ENCODE measurements at places on chromosomes 12 and 14.

GRCh38 chr12:94183708-94184379 is 35.5 kb downstream of the PLXNC1 start:
- DNase-seq: peak; percentile 51

GRCh38 chr12:6333566-6333965 is 8.3 kb downstream of the TNFRSF1A start:
- no peak for DNase-seq

DNA sequence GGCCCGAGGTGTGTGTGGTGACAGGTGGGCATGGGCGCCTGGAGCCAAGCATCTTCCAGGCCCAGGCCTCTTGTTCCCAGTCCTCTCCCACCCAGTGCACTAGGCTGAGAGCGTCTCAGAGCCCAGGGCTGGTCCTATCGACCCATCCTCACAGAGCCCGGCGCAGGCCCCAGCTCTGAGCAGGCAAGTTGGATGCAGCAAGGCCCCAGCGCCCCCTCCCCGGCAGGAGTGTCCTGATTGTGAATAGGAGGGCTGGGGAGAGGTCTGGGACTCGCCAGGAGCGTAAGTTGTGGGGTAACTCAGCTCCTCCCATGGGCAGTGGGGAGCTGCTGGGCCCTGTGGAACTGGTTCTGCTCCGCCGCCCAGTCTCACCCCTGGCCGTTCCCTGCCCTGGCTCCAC is 26.3 kb downstream of the CALM1 start:
- DNase-seq: no peak

DNA sequence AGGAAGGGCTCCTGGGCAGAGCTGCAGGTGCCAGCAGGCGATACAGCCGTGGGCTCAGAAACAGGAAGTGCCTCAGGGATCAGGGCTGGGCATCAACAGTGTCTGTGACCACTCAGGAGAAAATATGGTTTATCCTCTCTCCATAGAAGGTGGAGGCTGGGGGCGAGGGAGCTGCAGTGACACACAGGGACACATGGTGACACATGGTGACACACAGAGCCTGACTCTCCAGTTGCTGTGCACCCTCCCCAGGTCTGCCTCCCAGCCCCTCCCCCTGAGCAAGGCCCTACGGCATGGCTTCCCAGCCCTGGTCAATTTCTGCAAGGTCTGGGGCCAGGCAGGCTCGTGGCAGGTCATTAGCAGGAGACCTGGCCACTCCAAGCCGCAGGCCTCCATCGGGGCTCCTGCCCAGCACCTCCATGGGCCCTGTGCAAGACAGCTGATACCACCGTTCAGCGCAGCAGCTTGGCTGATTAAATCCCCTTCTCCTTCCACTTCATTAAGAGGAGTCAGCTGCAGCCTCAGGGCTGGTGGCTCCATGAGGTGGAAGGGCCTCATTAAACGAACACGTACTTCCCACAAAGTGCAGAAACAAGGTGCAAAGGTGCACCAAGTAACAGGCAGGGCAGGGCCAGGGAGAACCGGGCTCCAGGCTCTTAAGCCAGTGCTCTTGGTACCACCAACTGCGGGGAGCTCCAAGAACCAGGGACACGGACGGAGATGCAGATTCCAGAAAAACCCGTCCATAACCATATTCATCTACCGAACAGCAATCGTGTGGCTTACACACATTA is 60.7 kb downstream of the CCNK start:
- DNase-seq: no peak

GRCh38 chr12:119229837-119230236 is 51.1 kb downstream of the HSPB8 start:
- peak; percentile 69 for DNase-seq

- DNase-seq: no peak
Observed at GRCh38 chr12:81670759-81671158, 88.4 kb downstream of the PPFIA2 start.

GRCh38 chr14:58152014-58152857 is at the start of gene ARMH4:
ARMH4 (minus strand) TSS chr14:58152213; CDS start chr14:58139358, 12,855 bp downstream.
- DNase-seq: peak; percentile 92

DNA sequence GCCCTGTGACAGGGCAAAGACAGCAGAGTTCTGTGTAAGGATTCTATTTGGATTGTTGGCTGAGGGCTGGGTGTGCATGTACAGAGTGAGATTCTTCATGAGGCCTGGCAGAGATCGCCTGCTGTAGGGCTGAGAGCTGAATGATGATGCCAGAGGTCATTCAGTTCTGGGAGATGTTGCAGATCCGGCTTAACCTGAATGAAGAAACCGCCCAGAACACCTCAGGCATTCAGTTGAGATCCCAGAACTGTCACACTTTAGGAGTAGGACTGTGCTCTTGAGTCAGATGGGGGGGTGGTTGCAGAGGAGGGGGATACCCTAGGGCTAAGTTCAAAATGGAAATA is 5.8 kb upstream of the EVL start:
- peak; percentile 46 for DNase-seq

- DNase-seq: no peak
Observed at GRCh38 chr12:11026118-11026517, 3.7 kb upstream of the TAS2R19 start.
